Fibroblast of villous mesenchyme (primary cell): ENCODE measurements at places on chromosomes 1 and 21.
A peak's percentile ranks its signal among the peaks of the same experiment; 100 is the strongest.

DNA sequence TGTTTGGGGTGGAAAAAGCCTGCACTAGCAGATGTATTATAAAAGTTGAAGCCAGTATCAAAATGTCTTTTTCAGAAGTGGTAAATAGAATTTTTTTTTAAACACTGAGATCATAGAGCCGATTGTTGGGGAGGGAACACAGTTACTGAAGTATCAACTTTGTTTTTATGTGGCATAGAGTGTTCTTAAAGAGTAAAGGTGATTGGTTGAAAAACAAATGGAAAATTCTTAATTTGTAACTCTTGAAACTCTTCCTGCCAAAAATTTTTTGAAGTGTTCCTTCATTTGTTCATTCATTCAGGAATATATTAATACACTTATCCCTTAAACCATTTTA is 83.3 kb downstream of the DISP1 start:
- DNase-seq: no peak

GRCh38 chr1:158329300-158329699 is 2.0 kb downstream of the CD1B start:
- DNase-seq: no peak

DNA sequence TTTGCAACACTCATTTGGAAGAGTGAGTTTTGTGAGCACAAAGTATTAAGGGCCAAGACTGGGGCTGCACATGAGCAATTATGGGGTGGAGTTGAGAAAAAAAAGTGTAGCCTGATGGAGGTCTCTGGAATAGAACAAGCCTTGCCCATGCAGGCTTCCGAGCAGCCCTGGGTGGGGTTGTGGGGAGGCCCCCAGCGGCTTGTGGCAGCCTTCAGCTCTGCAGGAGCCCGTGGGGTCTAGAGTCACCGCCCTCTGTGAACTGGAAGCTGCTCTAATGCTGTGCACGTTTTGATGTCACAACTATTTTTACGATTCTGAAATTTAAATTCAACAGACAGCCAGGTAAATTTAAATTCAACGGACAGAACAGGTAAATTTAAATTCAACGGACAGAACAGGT is 58.9 kb downstream of the BACE2 start:
- DNase-seq: no peak

DNA sequence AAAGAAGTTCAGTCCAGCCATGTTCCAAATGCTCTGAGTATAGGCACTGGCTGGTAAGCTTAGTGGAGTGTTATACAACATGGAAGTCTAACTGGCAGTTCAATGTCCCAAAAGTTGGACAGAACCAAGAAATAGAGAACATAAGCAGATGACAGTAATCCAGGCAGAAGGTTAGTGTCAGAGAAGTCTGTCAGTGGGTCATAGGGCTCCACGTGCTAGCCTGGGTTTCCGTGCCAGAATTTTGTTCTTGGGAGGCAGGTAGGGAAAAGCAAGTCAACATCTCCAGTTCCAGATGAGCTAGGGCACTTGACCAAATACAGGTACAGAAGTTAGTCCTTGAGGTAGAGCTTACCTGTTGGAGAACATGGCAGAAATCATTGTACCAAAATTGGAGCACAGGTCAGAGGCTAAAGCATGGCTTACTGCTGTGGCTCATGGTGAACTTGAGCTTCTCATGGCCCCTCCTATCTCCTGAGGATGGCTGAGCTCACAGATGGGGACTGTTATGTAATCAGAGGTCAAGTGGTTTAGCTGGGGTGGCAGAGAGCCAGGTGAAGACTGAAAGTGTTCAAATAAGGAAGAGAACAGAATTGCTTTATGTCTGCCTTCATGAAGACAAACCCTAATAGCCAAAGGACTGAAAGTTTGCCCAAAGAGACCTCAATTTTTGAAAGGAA is 170.8 kb downstream of the NFIA start:
- DNase-seq: peak; percentile 89

- DNase-seq: no peak
Measured at GRCh38 chr1:212892108-212892507, 34.0 kb downstream of the FLVCR1 start.

GRCh38 chr1:219788091-219788490 is 140.3 kb downstream of the SLC30A10 start:
- DNase-seq: no peak

DNA sequence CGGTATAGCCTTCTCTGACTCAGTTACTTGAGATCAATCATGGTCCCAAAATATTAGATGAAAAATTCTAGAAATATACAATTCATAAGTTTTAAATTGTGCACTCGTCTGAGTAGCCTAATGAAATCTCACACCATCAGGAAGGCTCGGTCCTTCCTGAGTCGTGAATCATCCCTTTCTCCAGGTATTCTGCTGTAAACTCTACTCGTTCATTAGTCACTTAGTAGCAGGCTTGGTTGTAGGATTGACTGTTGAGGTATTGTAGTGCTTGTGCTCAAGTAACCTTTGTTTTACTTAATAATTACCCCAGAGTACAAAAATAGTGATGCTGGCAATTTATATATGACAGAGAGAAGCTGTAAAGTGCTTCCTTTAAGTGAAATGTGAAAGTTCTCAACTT is 238.7 kb downstream of the OLFM3 start:
- DNase-seq: no peak
